ENCODE measurements at places on chromosomes 5 and 9. TPM values are rescaled to one million over a fixed set of nuclear protein-coding genes. Genes with fewer than 3 reads are reported as not detected.

DNA sequence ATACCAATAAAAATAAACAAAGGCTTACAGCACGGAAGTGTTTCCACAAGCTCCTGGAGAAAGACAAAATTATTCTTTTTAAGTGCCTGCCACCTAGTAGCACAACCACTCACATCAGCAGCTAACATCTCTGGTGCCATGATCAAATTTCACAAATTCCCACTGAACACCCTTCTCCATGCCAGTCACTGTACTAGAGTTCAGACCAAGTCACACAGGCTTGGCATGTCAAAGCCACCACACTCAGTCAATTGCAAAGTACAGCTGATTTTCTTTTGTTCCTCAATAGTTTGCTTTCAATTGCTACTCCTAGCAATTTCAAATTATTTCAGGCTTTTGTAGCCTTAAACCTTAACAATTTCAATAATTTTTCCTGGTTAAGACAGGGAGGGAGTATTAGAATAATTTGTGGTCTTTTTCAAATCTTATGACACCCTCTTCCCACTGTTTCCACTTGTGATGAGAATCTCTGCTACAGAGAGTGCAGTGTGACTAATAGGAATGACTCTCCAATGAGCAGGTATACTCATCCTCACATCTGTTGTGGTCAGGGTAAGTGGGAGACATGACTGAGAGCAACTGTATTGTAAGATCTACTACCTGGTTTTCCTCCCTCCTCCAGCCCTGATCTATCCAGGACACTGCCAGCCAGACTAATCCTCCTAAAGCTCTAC lies 46.2 kb downstream of the RNF145 start:
- peaks cover 27% of the 10 kb centered on the region for H3K4me1 ChIP-seq
- H3K4me3 ChIP-seq, result peak overlapping the region; percentile 3
- H3K27ac ChIP-seq, result peak overlapping the region; percentile 69
- peak; percentile 78 for DNase-seq

The DENND4C gene
- total RNA-seq, result 36.4 TPM

GRCh38 chr9:97593960-97594359 lies 39.2 kb downstream of the TSTD2 start:
- peak; percentile 4 for DNase-seq
- no peaks in the 10 kb centered on the region for H3K36me3 ChIP-seq
- H3K27me3 ChIP-seq, result no peaks in the 10 kb centered on the region
- H3K4me1 ChIP-seq, result peaks cover 12% of the 10 kb centered on the region
- no peak overlapping the region for H3K27ac ChIP-seq

DNA sequence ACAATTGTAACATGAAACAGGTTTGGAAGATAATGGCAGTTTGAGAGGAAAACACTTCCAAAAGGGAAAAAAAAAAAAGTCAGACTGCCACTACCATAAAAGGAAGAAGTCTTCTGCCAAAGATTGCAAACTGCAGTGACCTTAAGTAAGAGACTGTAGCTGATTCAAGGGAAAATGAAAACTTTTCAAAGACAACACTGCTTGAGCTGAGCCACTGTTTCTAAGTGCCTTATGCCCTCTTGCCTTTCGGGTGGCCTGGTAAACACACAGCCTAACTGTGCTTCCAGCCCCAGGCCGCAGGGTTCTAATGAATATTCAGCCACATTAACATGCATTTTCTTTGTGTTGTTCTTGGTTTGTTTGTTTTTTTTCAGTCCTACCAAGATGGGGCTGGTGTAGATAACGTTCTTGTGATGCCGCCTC lies 354.6 kb downstream of the BNC2 start:
- H3K27ac ChIP-seq, result no peak overlapping the region
- no peak for DNase-seq
- H3K36me3 ChIP-seq, result no peaks in the 10 kb centered on the region
- H3K27me3 ChIP-seq, result no peaks in the 10 kb centered on the region

DNA sequence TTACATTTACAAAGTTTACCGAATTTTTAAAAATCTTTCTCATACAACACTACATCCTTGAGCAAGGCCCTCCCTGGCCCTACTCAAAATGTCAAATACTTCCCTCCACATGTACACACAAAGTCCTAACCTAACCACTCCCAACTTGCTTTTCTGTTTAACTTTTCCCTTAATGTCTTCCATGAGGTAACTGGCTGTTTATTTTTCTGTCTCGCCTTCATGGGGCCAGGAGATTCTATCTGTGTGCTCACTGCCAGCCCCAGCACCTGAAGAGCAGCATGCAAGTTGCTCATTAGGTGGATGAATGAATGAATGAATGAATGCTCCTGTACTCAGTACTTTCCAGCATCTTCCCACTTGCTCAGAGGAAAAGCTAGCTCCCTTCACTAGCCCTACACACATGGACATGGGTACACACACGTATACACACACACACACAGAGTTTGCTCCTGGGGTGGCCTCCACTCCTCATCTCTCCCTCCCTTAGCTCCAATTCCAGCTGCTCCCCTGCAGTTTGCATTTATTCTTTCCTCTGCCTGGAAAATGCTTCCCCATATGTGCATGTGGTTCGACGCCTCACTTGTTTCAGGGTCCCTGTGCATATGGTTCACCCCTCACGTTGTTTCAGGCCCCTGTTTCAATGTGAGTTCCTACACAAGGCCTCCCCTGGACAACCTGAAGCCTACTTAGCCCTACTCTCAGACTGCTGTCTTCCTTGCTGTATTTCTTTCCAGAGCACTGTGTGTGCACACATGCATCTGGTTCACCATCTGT lies 165.2 kb downstream of the ROR2 start:
- DNase-seq, result no peak
- H3K36me3 ChIP-seq, result no peaks in the 10 kb centered on the region
- no peak overlapping the region for H3K4me3 ChIP-seq
- H3K27ac ChIP-seq, result no peak overlapping the region

- no peak for DNase-seq
- no peaks in the 10 kb centered on the region for H3K27me3 ChIP-seq
- H3K4me3 ChIP-seq, result no peak overlapping the region
These were observed 137.5 kb downstream of the GAPVD1 start for GRCh38 chr9:125399165-125399564.

The CTSL gene
- 141 TPM for total RNA-seq

The NUTM2G gene
- not detected for total RNA-seq

DNA sequence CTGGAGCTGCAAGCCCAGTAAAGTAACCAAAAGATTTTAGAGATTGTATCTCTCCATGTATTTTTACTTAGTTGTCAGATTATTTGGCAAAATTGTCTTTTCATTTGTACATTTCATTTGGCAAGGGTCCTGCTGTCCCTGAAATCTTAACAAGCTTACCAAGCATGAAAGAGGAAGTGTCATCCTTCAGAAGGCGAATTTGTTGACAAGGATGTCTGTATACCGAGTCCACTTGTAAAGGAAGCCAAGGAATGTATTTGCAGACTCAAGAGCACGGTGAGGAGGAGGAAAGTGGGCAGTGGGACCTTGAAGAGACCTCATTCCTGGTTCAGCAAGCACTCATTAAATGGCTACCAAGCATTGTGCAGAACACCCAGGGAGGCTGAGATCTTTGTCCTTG lies 7.5 kb upstream of the OTULINL start:
- H3K4me3 ChIP-seq, result no peak overlapping the region
- H3K27ac ChIP-seq, result no peak overlapping the region
- H3K27me3 ChIP-seq, result no peaks in the 10 kb centered on the region
- H3K4me1 ChIP-seq, result peaks cover 9% of the 10 kb centered on the region
- no peaks in the 10 kb centered on the region for H3K36me3 ChIP-seq

DNA sequence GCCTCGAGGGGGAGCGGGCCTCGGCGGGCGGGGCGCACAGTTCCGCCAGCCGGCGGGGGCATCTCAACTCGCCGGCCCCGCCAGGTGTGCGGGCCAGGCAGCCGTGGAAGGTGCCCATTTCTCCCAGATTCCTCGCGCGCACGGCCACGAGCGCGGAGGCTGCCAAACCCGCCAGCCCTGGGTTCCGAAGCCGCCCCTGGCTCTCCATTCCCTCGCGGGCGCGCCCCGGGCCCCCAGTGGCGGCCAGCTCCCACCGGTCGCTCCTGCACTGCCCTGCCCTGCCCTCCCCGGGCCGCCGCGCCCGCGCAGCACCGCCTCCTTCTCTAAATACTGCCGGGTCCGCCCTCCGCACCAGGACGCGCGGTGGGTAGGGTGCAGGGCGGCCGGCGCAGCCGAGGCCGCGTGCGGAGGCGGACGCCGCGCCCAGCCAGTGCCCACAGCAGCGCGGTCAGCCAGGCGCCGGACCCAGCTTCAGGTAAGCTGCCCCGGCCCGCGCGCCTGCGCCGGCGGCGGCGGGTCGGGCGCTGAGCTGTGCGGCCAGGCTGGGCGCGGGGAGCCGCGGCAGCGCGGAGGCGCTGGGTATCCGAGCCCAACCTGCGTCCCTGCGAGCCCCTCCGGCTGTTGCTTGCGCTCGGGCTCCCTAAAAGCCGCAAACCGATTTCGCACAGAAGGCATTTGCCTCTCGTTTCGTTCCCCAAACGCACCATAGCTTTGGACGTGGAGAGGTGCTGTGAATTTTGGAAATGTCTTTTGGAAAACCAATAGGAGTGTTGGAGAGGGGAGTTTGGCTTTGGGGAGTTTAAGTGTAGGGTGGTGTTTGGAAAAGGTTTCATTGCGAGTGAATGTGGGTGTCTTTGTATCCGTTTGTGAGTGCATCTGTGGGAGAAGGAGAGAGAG lies at the start of gene TMEM171:
Gene TMEM171 (plus strand): TSS at position 354 of the 897 bp plus-strand sequence. CDS start 2,799 bp downstream, outside the sequence.
- peaks cover 12% of the 10 kb centered on the region for H3K4me1 ChIP-seq
- peak; percentile 66 for DNase-seq
- H3K27ac ChIP-seq, result no peak within 1 kb of the TSS
- peak within 1 kb of the TSS; percentile 50 for H3K4me3 ChIP-seq

- H3K36me3 ChIP-seq, result peaks cover 82% of the 10 kb centered on the region
- H3K27me3 ChIP-seq, result no peaks in the 10 kb centered on the region
- peak; percentile 95 for DNase-seq
- H3K27ac ChIP-seq, result peak overlapping the region; percentile 36
These were observed 36.0 kb downstream of the HMGXB3 start for GRCh38 chr5:150036513-150036912.

GRCh38 chr9:72362680-72363139 lies 2.3 kb downstream of the ZFAND5 start:
- H3K4me1 ChIP-seq, result peaks cover 26% of the 10 kb centered on the region
- H3K4me3 ChIP-seq, result peak overlapping the region; percentile 78
- peaks cover 69% of the 10 kb centered on the region for H3K36me3 ChIP-seq
- H3K27me3 ChIP-seq, result no peaks in the 10 kb centered on the region
- DNase-seq, result peak; percentile 51

DNA sequence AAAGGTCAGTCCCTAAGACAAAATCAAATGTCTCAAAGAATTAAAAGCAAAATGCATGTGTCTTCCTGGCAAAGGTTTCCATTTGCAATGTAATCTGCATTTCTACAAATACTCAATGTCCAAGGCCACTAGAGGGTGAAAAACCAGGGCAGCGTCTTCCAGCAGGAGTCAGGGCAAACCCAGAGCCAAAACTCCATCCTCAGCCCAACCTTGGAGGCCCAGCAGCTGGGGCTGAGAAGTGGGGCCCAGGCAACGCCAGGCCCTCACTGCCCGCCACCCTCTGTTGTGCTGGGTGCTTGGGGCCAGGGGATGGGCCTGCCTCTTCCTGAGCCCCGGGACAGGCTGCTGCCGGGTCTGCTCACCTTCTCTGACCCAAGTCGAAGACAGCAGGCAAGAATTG lies 200.1 kb downstream of the PAX5 start:
- H3K4me3 ChIP-seq, result no peak overlapping the region
- H3K27me3 ChIP-seq, result no peaks in the 10 kb centered on the region
- no peaks in the 10 kb centered on the region for H3K36me3 ChIP-seq
- no peak for DNase-seq
- no peaks in the 10 kb centered on the region for H3K4me1 ChIP-seq

The TNPO1 gene
- total RNA-seq, result 147 TPM

The ANKRD31 gene
- 0.56 TPM for total RNA-seq

DNA sequence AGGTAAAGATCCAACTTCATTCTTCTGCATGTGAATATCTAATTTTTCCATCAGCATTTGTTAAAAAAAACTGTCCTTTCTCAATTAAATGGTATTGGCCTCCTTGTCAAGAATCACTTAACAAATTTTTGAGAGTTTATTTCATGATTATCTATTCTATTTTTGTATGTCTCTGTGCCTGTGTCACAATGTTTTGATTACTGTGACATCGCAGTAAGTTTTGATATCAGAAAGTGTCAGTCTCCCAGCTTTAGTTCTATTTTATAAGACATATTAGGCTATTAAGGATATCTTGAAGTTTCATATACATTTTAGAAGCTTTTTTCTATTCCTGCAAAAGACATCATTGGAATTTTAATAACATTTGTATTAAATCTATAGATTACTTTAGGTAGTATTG lies 33.6 kb downstream of the GABRA6 start:
- H3K4me3 ChIP-seq, result no peak overlapping the region
- no peak for DNase-seq
- no peak overlapping the region for H3K27ac ChIP-seq
- H3K27me3 ChIP-seq, result peaks cover 71% of the 10 kb centered on the region
- no peaks in the 10 kb centered on the region for H3K4me1 ChIP-seq

DNA sequence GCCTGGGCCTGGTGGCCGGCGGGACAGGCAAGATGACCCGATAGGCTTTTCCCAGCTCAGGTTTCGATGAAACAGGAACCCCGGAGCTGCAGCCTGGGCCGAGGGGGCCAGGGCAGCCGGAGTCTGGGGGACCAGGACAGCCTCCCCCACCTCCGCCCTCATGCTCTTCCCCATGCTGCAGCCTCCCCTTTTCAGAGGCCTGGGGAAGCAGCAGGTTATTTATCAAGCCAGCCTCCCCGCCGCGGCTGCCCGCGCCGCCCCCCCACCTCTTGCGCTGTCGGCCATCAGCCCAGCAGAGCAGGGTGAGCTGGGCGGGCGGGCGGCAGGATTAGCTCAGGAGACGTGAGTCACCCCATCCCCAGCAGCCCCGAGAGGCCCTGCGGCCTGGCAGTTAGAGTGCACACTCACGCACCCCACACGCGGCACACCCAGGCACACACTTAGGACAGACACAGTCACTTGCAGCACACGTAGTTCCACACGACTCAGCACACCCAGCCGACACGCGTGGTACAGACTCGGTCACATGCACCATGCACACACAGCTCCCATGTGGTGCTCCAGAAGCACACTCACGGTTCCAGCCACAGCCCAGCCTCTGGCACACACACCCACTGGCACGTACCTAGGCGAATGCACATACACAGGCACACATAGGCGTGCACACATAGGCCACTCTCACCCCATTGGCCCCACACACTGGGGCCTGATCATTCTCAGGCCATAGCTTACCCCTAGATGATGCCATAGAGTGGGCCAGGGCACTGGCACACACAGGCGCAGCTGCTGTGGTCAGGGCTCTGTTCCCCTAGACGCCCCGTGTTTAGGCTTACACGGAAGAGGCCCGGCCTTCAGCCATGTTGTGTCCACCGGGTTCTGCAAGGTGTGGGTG lies 13.0 kb downstream of the CXXC5 start:
- H3K27me3 ChIP-seq, result no peaks in the 10 kb centered on the region
- peak overlapping the region; percentile 54 for H3K27ac ChIP-seq
- H3K36me3 ChIP-seq, result peaks cover 14% of the 10 kb centered on the region
- peaks cover 26% of the 10 kb centered on the region for H3K4me1 ChIP-seq
- H3K4me3 ChIP-seq, result peak overlapping the region; percentile 44

The IFNA1 gene
- not detected for total RNA-seq

GRCh38 chr5:6350277-6351090 lies 27.9 kb downstream of the MED10 start:
- H3K4me1 ChIP-seq, result no peaks in the 10 kb centered on the region
- no peak for DNase-seq
- H3K27ac ChIP-seq, result no peak overlapping the region
- no peaks in the 10 kb centered on the region for H3K36me3 ChIP-seq

Measured in MCF 10A (cell line).